ENCODE measurements at places on chromosomes 12 and 14.

DNA sequence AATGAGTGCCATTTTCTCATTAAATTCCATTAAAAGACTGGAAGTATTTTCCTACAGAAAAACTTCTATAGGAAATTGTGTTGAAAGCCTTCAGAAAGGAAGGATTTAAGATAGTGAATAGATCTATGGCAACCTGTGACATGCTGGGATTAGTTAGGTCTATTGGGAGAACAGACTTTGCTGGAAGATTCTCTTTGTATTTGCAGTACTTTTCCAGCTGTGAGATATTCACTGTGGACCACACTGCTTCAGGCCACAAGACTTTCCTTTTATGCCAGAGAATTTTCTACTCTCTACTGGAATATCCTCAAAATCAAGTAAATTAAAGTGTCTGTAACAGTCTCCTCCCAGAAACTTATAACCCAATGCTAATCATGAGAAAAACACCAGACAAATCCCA lies 136.2 kb downstream of the MYRFL start:
- no peak for DNase-seq

GRCh38 chr12:92191061-92191460 lies 45.4 kb upstream of the BTG1 start:
- no peak for DNase-seq

GRCh38 chr12:76713986-76714385 lies 49.9 kb upstream of the ZDHHC17 start:
- DNase-seq = no peak

DNA sequence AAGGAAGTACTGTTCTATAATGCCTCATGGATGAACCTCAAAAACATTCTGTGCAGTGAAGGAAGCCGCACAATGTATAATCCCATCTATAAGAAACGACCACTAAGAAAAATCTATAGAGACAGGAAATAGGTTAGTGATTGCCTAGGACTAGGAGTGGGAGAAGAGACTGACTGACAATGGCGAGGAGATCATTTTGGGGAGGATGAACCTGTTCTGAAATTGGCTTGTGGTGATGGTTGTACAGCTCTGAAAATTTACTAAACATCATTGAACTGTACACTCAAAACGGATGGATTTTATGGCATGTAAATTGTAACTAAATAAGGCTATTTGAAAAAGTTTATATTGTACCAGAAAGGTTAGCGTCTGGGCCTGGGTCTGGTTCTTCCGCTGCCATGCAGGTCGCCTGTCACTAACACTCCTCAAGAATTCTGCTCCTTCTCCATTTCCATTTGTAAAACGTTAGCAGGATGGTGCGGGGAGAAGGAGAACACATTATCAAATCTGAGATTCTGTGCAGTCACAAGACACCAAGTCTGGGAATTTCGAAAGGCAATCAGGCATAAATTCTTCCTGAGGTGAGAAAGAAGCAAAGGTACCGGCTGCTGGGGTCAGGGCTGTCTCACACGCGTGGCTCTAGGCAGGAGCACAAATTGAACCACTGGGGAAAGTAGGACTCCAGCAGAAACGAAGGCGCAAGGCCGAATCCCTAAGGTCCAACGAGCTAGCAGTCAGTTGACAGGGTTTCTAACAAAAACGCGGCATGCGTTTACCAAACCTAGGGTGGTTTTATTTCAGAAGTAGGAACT lies 845 bp upstream of the COCH start:
- no peak for DNase-seq

DNA sequence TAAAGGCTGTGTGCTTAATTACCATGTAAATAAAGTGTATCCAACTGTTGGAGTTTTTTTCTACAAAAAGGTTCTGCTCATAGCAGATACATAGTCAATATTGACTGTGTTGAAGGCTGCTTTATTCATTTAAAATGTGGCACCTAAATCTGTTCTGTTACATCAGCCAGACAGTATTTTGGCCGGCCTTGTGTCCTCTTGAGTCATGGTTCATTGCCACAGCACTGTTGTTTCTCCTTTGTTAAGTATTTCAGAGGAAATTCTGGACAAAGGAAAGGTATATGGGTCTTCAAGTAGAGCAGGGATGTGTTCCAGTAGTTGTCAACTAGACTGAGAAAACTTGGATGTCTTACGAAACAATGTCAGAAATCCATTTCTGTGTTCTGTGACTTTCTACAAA lies 95.5 kb downstream of the SLC38A6 start:
- no peak for DNase-seq

DNA sequence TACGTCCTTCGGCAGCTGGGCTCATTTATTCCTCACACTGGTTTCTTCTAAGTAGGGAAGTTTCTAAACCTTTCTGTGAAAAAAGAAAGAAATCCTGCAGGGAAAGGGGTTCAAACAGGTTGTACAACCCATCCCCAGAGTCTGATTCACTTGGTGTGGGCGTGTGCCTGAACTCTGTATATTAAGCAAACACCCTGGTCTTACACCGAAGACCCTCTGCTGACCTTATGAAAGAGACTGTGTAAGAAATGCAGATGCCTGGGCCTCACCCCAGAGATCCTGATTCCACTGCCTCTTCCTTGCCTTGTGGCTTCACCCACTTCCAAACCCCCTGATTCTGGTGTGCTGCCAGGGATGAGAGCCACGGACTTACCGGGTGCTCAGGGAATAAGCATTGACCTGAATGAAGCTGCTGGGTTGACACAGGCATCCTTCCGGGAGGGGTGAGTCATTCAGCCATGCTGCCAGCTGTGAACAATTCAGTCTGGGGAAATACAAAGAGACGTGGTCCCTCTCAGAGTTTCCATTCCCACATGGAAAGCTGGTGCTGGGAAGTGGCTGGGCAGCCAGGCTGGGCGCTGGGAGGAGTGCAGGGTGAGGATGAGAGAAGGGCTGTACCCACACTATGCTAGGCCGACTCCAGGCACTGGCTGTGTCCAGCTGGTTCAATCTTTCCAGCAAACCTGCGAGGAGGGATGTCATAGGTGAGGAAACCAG lies 26.5 kb upstream of the ACTN1 start:
- DNase-seq = peak; percentile 37

DNA sequence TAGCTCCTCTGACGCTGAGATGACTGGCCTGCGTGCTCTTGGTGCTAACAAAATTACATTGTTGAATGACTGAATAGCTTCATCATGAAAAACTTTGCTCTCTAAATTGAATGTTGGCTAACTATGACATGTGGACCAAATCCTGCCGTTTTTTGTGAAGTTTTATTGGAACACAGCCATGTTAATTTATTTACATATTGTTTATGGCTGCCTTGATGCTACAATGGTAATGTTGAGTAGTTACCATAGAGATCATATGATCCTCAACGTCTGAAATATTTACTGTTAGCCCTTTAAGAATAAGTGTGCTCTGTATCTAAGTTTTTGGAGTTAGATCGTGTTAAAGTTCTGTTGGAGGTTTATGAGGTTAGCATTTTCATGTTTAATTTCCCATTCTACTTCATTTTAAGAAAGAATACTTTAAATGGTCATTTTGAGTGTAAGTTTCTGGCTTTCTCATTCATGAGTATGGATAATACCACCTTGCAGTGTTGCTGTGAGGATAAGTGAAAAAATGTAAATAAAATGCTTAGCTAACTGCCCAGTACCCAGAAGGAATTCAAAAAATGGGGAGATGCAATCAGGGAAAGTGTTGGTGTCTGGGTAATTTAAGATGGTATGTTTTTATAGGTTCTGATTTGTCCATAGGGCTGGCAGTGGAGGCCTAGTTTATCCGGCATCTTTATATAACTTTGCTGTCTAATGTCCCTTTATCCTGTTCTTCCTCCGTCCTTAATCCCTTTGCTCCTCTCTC lies 35.3 kb downstream of the NUBPL start:
- DNase-seq = no peak

DNA sequence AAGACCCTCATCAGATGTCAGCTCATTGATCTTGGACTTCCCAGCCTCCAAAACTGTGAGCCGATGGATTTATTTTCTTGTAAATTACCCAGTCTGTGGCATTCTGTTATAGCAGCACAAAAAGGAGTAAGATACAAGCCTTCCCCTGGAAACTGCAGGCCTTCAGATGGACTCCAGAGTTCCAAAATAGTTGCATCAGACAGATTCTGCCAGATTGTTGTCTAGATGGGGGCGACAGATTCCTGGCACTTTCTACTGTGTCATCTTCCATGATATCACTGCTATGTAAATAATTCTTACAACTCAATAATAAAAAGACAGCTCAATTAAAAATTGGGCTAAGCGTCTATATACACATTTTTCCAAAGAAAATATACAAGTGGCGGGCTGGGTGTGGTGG lies 17.2 kb upstream of the MARK3 start:
- DNase-seq = no peak

- no peak for DNase-seq
Measured at GRCh38 chr12:133234971-133235370, 706 bp downstream of the ANHX start.

DNA sequence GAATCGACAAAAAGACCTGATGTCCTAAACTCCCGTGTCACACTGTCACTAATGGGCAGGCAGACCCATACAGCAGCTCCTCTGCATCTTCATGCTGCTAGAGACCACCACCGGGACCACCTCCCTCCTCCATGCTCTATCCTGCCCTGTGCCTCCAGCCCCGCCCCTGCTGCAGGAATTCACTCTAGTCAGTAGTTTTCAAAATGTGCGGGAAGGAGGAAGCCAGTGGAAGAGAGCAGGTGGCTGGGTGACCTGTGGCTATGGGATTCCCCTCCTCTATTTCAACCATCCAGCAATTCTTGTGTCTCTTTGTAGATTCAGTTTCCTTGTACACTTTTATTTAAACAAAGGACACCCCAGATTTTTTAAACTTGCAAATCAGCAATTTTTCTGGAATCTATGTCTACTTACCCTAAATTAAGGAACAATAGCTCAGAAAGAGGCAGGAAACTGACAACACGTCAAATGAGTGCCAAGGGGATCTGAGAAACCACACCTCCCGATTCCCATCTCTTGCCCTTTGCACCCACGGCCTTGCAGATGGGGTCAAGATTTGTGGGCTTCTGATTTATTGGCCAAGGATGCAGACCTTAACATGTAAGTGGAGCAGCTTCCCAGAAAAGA lies 20.4 kb upstream of the MAP1LC3B2 start:
- peak; percentile 58 for DNase-seq

GRCh38 chr12:48037267-48037915 lies 33.1 kb upstream of the COL2A1 start:
- DNase-seq = no peak

GRCh38 chr14:69505338-69506240 lies 21.1 kb downstream of the PLEKHD1 start:
- DNase-seq = no peak

GRCh38 chr12:85530456-85530855 lies 250.4 kb downstream of the ALX1 start:
- no peak for DNase-seq

Data from colonic mucosa (tissue), 4 donors.